NCI-H774 (cell line): ENCODE measurements at places on chromosomes 2 and 18.

DNA sequence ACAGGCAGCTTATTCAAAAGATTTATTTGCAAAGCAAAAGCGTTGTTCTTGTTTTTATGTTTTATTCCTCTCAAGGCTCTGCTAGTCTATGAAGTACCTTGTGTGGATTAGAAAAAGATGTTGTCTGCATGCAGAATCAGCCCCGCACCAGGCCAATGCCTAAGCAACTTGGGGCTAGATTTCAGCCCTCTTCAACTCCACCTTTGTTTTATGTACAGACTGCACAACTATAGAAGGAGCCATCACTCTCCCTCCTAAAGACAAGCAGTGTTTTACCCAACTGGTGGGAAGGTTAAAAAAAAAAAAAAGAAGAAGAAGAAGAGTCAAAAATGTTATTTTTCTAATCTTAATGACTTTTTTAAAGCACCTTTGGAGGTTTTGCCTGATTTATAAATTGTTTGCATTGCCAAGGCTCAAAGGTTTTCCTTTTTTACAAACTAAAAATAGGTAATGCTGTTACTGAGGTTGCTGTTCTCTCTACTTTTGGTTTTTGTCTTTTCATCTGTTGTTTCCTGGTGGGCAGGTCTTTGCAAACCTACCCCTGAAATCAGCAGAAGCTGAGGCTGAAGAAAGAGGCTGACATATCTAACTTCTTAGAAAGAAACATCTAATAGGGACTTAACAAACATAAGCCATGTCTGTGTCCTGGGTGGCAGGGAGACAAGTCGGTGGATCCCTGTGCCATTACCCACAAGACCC, 164.0 kb downstream of the SLC39A10 start:
- DNase-seq: no peak

GRCh38 chr2:72150157-72150860, 2.6 kb upstream of the CYP26B1 start:
- DNase-seq: peak; percentile 66

DNA sequence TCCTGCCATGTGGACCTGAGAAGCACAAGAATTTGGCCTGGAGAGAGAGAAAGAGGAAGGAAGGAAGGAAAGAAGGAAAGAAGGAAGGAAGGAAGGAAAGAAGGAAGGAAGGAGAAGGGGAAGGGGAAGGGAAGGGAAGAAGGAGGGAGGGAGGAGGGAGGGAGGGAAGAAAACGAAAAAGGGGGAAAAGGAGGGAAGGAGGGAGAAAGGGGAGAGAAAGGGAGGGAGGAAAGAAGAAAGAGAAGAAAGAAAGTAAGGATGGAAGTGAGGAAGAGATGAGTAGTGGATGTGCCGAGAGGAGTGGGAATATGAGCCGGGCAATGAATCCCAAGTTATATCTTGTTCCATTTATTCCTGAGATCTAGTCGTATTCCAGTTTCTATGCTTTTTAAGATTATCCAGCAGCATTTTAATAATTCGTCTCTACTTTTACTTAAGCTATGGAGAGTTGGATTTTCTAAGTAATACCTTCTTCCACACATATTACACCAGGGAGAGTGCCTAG, 247.8 kb downstream of the TDRD15 start:
- no peak for DNase-seq

DNA sequence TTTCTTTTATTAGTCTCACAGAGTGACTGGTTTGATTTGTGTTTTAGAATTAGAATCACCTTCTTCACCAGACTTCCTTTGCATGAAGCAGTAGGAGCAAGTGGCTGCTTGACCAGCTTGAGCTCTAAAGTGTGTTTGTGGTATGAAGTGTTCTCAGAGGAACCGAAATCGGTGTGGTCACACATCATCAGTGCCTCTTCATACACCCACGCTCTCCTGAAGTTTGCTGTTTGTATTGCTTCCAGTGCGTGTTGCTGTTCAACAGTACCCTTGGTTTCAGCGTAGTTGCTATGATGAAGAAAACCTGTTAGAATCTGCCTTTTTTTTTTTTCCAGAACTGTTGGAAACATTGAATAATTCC, 77.9 kb downstream of the LIMS1 start:
- DNase-seq: no peak

GRCh38 chr2:240234503-240234951, 94.1 kb upstream of the OTOS start:
- no peak for DNase-seq

- DNase-seq: no peak
Observed at GRCh38 chr18:69044215-69044614, 246.3 kb downstream of the CCDC102B start.

GRCh38 chr2:205574001-205574400, 108.3 kb upstream of the NRP2 start:
- DNase-seq: no peak

- no peak for DNase-seq
Observed at GRCh38 chr2:147051248-147051647, 793.6 kb upstream of the ACVR2A start.

DNA sequence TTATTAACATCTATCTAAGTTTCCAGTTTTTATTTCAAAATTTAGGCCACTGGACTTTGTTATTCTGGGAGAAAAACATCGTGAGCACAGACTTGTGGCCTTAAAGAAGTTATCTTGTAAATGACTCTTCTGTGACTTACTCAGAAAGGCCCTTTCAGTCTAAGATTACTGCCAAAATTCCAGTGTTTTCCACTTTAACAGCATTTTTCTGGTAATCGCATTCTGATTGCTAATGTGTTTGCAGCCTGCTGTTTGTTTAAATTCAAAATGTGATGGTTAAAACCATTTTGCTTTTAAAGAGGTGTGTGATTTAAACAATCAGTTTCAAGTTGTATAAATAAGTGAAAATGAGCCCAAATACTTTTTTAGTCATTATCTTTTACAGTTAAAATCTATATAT, 136.7 kb upstream of the DAPL1 start:
- DNase-seq: no peak

DNA sequence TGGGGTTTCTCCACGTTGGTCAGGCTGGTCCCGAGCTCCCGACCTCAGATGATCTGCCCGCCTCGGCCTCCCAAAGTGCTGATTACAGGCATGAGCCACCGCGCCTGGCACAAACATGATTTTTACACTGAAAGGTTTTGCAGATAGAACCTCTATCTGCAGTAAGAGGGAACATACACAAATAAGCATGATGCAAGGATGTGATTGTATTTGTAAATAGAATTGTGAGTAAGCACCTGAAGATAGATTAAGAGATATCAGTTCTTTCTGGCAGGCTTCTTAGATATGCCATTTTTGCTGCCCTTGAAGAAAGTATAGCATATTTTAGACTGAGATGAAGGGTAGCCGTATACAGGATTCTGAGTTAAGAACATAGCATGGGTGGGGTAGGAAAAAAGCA, 3.6 kb downstream of the COMMD1 start:
- DNase-seq: no peak

DNA sequence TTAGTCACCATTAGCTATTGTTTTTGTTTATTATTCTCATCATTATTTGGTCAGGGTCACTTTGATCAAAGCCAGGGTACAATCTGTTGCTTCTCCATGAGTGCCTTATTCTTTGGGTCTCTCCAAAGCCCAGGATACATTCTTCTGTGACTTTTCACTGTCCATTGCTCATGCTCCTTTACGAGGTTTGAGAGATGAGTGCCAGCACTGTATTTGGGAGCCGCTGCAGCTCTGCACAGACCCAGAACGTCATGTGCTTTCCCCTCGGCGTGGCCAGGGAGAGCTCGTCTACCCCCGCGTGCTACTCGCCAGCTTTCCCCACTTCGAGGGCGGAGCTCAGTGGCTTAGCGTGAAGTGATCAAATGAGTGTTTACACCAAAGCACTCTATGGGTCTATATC, 123.7 kb downstream of the COL6A3 start:
- no peak for DNase-seq

DNA sequence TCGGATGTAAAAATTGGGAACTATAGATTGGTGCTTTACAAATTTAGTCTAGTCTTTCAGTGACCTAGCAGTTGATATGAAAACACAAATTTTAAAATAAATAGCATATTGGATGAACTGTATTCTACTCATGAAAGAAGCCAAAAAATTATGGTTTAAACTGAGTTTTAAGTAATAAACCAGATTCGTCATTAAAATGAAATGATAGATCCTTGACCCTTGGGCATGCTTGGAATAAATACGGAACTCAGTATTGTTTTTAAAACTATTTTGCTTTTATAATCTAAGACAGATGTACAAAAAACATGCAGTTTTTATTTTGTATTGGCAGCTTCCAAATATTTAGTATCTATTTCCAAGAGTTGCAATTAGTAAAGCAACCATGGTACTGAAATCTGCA, 34.6 kb upstream of the TBR1 start:
- no peak for DNase-seq

GRCh38 chr2:190863946-190864345, 16.7 kb upstream of the GLS start:
- DNase-seq: peak; percentile 92

- DNase-seq: no peak
Observed at GRCh38 chr2:63301481-63301880, 250.9 kb downstream of the OTX1 start.

GRCh38 chr2:47629501-47630460, 153.2 kb upstream of the MSH6 start:
- DNase-seq: no peak

GRCh38 chr2:143706354-143706753, 577.1 kb downstream of the ARHGAP15 start:
- no peak for DNase-seq

GRCh38 chr2:96112501-96113366, 3.6 kb downstream of the ADRA2B start:
- no peak for DNase-seq

- no peak for DNase-seq
Observed at GRCh38 chr18:10750191-10751035, 224.6 kb downstream of the NAPG start.

GRCh38 chr2:204715361-204715760, 170.1 kb downstream of the PARD3B start:
- DNase-seq: no peak

- peak; percentile 17 for DNase-seq
Observed at GRCh38 chr2:9707008-9707407, 76.2 kb upstream of the YWHAQ start.
